ENCODE measurements at places on chromosomes 16 and 17. TPM values are rescaled to one million over a fixed set of nuclear protein-coding genes. Genes with fewer than 3 reads are reported as not detected.
A peak's percentile ranks its signal among the peaks of the same experiment; 100 is the strongest.

DNA sequence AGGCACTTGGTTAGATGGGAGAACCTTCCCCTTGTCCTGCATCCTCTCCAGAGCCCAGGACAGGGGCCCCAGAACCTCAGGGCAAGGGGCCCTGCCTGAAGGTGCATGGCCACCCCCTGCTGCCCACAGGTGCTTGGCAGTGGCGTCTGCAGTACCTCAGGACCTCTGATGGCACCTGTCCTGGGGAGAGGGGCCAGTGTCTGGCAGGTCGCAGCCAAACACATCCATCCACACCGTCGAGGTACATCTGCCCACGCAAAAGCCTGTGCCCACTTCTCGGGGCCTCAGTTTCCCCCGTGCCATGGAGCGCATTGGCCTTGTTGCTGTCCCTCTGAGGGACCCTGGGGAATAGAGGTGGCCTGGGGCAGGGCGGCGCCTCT, 9.3 kb downstream of the MAP2K3 start:
- DNase-seq: no peak

DNA sequence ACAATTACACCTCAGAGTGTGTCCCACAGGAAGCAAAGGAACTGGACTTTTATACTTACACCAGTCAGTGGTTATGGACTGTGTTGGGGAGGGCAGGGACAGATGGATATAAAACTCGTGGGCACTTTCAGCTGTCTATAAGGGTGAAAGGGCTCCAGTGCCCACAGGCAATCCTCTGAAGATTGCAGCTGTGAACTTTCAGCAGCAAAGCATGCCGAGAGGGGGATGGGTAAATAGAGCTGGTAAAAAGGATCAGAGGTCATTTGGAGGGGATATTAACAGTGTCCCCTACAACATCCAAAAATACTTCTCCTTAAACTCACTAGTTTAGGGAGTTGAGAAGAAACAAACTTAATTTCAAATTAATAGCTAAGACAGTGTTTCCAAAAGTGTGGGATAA, 13.3 kb upstream of the RFWD3 start:
- DNase-seq: no peak

DNA sequence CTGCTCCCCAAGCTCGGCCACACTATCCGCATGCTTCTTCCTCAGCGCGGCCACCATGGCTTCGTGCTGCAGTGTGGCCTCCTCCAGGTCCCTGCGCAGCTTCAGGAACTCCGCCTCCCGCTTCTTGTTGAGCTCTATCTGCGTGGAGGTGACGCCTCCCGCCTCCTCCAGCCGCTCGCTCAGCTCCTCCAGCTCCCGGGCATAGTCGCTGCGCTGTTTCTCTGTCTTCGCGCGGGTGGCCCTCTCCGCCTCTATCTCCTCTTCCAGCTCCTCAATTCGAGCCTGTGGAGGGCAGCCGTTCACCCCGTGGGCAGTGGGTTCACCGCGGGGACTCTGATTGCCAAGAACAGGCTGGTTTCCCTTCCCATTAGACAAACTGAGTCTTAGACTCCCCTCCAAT, 19.0 kb downstream of the MYH3 start:
- DNase-seq: no peak

DNA sequence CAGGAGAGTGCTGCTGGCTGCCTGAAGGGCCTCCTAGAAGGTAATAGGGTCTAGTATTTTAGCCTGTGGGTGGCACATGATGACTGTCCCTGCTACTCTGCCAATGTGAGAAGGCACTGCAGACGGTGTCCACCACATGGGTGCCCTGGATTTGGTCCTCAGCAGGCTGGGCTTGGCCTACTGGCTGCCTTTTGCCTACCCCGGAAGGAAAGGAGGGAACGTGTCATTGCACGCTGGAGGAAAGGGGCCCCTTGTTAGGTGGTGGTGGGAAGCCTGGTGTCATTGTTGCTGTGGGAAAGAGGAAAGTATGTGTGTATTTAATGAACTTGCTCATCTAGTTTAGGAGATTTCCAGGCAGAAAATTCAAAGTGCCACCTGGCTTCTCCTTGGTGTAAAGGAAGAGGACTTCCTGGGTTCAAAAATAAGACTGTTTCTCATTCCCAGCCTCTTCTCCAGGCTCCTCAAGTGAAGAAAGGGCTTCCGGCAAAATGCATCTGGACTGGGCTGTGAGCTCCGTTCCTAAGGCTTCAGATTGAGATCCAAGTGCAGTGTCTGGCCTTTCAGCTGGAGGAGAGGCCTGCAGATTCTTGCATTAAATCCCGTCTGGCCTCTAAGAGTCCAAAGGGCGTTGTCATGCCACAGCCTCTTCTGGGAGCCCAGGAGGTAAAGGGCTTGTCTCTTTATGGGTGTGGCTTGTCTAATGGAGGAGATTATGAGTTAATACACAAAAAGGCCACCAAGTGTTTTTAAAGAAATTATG, 55.1 kb downstream of the RPTOR start:
- DNase-seq: peak; percentile 90

DNA sequence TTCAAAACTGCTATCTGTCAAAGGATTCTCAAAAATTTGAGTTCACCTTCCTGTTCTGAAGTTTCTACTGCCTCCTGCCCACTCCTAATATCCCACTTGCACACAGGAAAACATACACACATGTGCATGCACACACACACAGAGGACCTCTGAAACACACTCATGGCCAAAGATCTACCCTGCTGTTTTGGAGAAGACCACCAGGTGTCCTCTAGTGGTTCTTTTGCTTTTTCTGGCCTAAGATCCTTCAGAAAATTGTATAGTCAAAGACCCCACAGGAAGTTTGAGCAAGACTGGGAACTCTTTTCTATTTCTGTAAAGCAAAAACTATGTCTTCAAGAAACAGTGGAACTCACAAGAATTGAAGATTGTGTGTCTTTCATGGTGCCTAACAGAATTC, 90.2 kb downstream of the CDH8 start:
- no peak for DNase-seq

- DNase-seq: no peak
Observed at GRCh38 chr16:80639636-80640035, 98.8 kb downstream of the DYNLRB2 start.

- DNase-seq: peak; percentile 31
Observed at GRCh38 chr17:49035470-49036269, 38.5 kb downstream of the IGF2BP1 start.

DNA sequence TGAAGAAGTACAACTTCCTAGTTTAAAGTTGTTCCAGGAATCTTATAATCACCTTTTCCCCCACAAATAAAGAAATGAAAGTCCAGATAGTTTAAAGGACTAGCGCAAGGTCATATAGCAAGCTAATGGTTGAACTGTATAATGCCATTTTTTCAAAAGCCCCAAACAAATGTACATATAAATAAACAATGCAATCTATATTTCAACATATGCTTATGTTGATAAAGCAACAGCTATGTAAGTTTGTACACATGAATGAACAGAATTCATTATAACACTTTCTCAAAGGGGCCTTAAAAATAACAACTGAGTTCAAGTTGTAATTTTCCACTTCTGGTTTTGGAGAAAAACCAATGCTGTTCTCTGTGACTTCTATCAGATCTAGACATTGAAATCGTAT, 1628.6 kb downstream of the CDH8 start:
- no peak for DNase-seq

- no peak for DNase-seq
Observed at GRCh38 chr16:84848986-84849634, 29.3 kb downstream of the CRISPLD2 start.

- no peak for DNase-seq
Observed at GRCh38 chr16:50821586-50821985, 79.7 kb downstream of the CYLD start.

GRCh38 chr17:74373838-74374606, 6.7 kb downstream of the GPR142 start:
- no peak for DNase-seq

GRCh38 chr16:4232541-4233386, 9.1 kb downstream of the SRL start:
- DNase-seq: no peak

- no peak for DNase-seq
Observed at GRCh38 chr17:28773736-28774135, 29.9 kb downstream of the TRAF4 start.

DNA sequence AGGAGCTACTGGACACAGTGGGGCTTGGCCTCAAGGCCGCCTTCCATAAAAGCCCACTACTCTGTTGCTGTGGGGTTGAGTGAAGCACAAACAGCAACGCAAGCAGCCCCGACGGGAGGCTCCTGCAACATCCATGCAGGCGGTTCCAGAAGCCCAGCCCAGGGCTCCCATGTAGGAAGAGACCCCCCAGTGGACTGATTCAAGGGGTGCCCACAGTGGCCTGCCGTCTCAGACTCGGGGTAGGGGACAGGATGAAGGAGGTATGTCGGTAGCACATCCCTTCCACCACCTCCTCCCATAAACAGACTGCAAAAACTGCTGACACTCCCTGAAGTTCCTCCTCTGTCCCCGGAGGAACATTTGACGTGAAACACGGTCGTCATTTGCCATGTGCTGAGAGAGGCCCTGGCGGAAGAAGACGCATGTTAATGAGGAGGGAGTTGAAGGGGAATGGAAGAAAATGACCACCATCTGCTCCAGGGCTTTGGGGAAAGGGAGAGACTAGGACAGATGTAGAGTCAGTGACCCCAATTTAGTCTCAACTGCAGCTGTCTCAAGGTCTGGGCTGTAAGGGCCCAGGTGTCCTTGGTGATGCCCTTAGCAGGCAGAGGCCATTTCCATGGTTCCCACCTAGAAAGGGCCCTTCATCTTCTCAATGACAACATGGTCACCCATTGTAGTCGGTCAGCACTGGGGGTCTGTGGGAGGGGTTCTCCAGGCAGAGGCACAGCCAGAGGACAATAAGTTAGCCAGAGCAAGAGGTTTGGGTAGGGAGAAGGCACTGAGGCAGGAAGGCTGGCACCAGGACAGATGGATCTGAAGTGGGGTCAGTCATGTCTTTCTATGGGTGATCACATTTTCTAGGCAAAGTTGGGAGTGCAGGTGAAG, 200.6 kb downstream of the CPPED1 start:
- no peak for DNase-seq

DNA sequence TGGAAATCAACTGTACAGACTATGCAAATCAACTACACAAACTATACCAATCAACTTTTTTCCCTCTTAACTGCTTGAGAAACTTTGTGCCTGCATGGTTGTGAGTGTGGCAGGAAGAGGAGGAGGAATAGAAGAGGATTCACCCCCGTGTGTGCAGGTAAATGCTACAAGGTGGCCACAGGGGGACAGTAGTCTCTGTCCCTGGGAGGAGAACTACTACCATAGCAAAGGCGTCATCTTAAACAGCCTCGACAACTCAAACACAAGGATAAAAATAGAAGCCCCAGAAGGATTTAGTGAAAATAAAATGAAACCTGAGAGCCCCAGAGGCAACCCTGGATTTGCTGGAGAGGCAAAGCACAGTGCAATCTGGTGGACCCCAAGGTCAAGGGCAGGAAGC, 199.5 kb upstream of the DYNLRB2 start:
- DNase-seq: no peak

The DRC3 gene
- 5.1 TPM for total RNA-seq

The KRT32 gene
- 1.2 TPM for total RNA-seq

- DNase-seq: peak; percentile 79
Observed at GRCh38 chr16:17271687-17272086, 199.1 kb downstream of the XYLT1 start.

The ASB16 gene
- total RNA-seq: not detected

GRCh38 chr17:1495265-1495989, 2.9 kb upstream of the MYO1C start:
- peak; percentile 90 for DNase-seq

- peak; percentile 47 for DNase-seq
Observed at GRCh38 chr16:49350265-49351095, 23.1 kb upstream of the C16orf78 start.

The EVPLL gene
- total RNA-seq: 0.24 TPM

The NPIPB9 gene
- 6.0 TPM for total RNA-seq

- no peak for DNase-seq
Observed at GRCh38 chr16:68296291-68296690, 14.5 kb downstream of the SLC7A6OS start.

DNA sequence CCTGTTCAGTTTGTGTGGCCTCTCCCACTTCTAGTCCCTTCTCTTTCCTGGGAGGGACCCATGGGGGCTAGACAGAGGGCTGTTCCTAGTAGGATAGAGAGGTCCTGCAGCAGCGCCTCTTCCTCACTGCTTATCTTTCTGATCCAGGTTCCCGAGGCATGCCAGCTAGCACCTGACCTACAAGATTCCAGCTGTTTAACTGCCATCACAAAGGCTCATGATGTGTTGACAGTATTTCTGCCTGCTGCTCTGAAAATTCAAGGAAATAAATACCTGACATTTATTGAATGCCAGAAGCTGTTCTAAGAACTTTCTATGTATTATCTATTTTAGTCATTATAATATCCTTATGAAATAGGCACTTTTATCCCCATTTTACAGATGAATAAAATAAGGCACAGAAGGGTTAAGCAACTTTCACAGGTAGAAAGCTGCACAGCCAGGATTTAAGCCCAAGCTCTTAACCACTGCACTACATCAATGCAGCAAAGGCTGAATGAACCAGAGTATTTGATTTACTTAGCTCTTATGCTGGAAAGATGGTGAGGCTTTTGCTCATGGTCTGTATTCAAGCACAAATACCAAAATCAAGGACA, 38.8 kb downstream of the HEATR6 start:
- DNase-seq: no peak

DNA sequence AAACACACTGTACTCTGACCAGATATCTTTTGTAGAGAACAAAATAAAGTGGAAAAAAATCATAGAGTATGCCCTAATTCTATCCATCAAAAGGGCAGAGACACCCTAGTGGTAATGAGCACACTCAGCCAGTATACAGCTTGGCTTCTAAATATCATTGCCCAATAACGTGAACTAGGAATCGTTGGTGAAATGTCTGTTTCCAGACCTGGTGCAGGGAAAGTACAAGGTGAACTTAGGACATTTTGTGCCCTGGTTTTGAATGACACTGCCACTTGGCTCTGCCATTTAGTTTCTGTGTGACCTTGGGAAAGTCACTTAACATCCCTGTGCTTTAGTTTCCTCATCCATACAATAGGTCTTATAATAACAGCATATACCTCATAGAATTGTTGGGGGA, 13.7 kb downstream of the AMFR start:
- no peak for DNase-seq

The LRRC36 gene
- total RNA-seq: 1.9 TPM

- no peak for DNase-seq
Observed at GRCh38 chr17:5948811-5949210, 121.4 kb upstream of the WSCD1 start.

Data from umbilical cord (tissue), 2 donors.